ENCODE measurements at places on chromosomes 7 and 10.

DNA sequence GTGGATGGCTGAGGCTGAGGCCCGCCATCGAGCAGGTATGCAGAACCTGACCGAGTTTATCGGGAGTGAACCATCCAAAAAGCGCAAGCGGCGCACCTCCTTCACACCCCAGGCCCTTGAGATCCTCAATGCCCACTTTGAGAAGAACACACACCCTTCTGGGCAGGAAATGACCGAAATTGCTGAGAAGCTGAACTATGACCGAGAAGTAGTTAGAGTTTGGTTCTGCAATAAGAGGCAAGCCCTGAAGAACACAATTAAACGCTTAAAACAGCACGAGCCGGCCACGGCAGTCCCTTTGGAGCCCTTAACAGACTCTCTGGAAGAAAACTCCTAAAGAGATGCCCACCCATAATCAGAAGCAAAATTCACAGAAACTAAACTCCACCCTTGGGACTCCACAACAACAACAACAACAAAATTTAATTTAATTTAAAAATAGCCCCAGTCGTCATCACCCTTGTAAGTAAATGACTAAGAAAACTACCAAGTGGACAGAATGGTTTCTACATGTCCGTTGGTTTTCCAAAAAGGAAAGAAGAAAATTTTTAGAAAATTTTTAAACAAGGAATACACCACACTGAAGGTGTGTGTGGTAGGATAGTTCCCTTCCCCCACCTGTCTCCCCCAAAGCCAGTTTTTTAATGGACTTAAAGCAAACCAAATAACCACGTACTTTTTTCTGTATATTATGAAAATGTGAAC, 101.7 kb upstream of the YAE1 start:
- DNase-seq: no peak

- no peak for DNase-seq
These were observed 5.7 kb downstream of the MTURN start for GRCh38 chr7:30140456-30140855.

- DNase-seq: no peak
These were observed 199.0 kb downstream of the PTEN start for GRCh38 chr10:88062385-88062784.

DNA sequence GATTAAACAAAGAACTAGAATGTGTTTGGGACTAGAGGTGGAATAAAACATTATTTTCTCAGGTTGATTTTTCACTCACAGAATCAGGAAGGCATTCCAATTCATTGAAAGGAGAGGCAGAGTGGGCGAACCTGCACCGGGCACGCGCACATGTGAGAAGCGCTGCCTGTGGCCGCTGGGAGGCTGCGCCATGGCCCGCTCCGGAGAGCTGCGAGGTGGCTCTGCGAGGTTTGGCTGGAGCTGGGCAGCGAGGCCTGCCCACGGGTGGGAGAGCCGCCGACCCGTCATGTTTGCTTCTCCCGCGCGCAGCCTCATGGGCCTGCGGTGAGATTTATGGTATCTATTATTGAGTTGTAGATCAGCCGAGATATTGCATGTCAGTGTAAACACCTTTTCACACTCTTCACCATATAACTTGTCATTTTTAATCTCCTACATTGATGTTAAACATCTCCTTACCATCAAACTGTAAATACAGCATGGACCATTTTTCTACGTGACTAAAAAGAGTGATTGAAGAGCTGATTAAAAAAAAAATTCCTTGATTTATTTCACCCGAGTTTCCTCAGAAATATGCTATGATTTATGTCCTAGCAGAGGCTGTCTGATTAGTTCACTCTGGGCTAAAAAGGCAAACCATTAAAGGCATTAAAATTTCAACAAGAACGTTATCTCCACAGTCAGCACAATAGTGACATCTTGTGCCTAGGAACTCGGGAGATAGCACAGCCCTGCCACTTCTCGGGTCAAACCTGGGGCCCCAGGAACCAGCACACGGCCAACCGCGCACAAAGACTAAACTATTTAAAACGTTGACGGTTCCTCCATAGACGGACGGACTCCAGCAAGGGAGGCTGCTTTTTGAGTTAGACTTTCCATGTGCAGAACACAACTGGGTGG, 96.6 kb upstream of the RNF32 start:
- DNase-seq: no peak

Data from activated CD4-positive, alpha-beta T cell treated with anti-CD3 and anti-CD28 coated beads for 24 hours (primary cell).